ENCODE measurements at places on chromosomes 2 and 18.

DNA sequence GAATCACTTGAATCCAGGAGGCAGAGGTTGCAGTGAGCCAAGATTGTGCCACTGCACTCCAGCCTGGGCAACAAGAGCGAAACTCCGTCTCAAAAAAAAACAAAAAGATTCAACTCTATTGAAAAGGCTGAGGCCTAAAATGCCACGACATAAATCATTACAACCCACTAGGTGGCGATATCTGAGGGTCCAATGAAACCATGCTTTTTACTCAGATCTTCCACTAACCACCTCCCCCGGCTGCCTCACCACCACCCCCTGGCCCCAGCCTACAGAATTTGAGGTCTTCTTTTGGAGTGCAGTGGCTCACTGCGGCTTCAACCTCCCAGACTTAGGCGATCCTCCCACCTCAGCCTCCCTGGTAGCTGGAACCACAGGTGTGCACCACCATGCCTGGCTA lies 57.5 kb downstream of the AP1S3 start:
- DNase-seq, result no peak

- no peak for DNase-seq
Observed at GRCh38 chr2:12555012-12555645, 161.6 kb upstream of the TRIB2 start.

GRCh38 chr18:48889981-48890762 lies 60.6 kb downstream of the SMAD7 start:
- DNase-seq, result no peak

DNA sequence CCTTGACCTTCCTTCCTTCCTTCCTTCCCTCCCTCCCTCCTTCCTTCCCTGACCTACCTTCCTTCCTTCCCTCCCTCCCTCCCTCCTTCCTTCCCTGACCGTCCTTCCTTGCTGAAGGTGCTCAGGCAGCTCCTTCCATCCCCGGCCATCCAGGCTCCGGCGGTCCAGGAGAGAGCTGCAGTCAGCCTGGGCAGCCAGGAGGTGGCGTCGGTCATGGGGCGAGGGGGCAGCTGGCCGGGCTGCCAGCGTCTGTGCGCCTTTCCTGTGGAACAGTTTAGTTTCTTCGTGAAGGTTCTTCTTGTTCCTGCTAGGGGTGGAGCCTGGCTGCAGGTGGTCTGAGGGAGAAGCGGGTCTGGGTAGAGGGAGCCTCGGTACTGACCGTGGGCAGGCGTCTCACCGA lies 15.7 kb downstream of the GPR35 start:
- no peak for DNase-seq

DNA sequence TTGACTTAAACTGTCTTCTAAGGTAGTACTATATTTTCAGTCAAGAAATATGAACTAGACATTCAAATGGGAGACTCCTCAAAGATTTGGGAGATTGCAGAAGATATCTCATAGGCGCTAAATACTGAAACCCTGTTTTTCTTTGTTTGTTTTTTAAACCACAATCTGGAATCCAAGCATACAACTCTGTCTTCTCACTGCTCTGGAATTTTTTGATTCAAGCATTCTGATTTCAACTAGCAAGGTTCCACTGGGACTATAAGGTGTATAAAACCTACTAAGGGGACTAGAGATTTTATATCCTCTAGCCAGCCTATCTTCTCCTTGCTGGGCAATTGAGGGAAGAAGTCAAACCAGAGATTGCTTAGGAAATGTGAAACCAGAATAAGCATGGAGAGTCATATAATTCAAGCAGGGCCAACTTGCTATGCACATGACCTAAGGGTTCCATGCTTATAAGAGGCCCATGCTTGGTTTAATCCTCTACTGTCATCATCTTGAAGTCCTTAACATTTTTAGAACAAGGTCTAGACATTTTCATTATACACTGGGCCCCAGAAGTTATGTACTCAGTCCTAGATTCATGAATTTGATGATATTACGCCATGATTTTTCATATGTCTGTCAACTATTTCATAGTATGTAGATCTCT lies 405.5 kb downstream of the PARD3B start:
- no peak for DNase-seq

DNA sequence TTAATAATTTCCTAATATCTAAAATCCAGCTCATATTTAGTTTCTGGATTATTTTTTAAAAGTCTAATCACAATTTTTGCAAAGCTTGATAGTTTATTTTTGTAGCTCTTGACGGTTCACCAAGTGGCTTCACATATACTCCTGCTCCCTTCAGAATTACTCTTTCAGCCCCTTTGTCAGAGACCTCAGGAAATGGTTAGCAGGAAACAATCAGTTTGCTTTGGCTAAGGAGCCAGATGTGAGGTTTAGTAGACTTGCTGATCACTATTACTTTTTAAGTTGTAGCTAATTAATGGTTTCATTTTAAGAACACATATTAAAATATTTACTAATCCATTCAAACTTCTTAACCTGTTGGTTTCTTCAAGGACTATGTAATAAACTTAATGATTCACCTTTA lies 2.3 kb downstream of the RBBP8 start:
- DNase-seq, result no peak

DNA sequence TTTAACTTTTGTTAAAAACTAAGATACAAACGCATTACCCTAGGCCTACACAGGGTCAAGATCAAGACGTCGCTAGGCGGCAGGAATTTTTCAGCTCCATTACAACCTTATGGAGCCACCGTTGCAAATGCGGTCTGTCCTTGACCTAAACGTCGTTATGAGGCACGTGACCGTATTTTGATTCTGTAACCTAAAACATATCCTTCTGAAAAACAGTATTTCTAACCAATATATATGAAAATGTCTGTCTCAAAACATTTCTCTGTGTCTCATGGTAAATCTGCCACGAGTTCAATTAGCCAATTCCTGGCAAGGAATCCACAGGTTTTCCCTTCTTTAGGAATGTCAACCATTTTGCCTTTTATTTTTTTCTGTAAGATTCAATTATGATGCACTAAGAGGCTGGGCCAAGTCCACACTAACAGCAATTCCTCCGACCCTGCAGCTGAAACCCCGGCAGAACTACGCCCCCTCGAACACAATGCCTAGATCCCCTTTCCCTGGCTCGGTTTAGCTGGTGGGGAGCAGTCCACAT lies 1.7 kb downstream of the RTN4 start:
- no peak for DNase-seq

- DNase-seq, result no peak
Observed at GRCh38 chr2:96344011-96344410, 8.4 kb downstream of the NCAPH start.

DNA sequence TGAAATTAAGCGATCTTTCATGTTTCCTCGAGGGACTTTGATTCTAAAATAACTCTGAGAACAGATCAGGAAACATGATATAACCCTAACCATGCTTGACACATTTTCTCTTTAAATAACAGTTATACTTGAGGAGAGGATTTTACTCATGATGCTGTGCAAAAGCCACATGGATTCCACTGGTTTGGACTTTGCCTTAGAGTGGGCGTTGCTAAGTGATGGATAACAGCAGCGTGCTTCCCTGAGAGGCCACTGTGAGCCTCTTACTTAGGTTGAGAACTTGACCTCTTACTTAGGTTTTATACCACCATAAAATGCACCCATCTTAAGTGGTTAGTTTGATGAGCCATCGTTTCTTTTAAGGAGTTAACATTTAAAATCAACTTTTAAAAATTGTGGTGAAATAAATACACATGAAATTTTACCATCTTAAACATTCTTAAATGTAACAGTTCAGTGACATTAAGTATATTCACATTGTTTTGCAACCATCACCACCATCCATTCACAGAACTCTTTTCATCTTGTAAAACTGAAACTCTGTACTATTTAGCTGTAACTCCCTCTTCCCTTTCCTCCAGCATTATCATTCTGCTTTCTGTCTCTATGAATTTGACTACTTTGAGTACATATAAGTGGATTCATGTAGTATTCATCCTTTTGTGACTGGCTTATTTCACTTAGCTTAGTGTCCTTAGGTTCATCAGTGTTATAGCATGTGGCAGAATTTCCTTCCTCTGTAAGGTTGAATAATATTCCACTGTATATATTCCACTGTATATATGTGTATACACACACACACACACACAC lies 22.6 kb downstream of the ANXA4 start:
- no peak for DNase-seq

DNA sequence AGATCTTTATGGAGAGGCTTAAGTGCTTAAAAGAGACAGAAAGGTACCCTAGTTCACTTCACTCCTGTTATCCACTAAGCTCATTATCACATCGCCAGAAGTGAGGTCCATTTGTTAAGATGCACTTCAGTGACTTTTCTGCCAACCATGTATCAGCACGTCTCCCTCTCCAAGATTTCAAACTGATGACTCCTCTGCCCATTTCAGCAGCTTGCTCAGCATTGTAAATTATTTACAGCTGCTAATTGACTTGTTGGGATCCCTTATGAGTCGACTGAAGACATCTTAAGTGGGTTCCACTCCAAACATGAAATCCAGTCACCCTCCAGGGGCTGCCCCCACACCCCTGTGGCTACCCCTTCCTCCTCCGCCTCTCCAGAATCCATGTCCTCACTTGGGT lies 37.3 kb downstream of the DIPK1C start:
- DNase-seq, result no peak

DNA sequence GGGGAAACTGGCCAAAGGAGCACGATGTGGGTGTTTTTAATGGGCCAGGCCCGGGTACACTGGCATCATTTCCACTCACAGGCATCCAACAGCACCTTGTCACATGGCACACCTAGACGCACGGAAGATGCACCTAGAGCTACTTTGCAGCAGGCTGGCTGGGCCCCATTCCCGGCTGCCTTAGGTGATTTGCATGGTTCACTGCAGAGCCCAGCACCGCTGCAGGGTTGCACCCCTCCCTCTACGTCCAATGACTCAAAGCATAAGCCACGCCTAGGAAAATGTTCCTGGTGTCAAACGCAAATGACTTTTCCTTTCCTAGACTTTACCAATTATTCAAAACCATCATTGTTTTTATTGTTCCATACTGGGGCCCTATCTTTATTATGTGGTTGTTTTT lies 222.9 kb downstream of the EIPR1 start:
- no peak for DNase-seq

DNA sequence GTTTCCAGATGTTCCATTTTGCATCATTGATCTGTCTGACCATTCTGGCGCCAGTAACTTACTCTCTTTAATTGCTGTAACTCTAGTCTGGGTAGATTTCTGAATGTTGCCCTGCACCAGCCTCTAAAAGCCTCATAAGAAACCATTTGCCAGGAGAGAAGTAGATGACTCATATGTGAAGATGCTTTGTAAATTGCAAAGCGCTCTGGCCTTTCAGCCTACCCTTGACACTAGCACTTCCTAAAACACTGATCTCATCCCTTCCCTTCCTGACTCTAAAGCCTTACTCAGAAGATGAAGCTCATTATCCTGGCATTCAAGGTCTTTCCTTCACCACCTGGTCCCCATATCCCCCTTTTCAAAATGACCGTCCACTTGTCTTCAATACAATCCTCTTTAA lies 193.2 kb upstream of the MEX3C start:
- no peak for DNase-seq

DNA sequence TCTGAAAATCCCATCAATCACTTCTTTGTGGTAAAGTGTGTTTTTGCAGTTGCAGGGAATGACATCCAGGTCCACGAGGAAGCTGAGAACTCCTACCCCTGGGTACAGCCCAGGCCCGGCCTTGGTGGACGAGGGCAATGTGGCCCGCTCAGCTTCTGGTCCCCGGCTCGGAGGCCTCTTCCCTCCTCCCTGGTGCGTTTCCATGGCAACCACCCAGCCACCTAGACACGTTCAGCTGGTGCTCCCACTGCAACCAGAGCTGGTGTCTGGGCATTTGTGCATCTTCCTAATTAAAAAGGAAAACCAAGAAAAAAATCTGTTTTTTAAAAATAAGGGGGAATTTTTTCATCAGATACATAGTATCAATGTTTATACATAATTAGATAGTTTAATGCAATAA lies 603.6 kb upstream of the SALL3 start:
- DNase-seq, result no peak

- DNase-seq, result no peak
Observed at GRCh38 chr2:45983213-45983612, 314.0 kb upstream of the EPAS1 start.

DNA sequence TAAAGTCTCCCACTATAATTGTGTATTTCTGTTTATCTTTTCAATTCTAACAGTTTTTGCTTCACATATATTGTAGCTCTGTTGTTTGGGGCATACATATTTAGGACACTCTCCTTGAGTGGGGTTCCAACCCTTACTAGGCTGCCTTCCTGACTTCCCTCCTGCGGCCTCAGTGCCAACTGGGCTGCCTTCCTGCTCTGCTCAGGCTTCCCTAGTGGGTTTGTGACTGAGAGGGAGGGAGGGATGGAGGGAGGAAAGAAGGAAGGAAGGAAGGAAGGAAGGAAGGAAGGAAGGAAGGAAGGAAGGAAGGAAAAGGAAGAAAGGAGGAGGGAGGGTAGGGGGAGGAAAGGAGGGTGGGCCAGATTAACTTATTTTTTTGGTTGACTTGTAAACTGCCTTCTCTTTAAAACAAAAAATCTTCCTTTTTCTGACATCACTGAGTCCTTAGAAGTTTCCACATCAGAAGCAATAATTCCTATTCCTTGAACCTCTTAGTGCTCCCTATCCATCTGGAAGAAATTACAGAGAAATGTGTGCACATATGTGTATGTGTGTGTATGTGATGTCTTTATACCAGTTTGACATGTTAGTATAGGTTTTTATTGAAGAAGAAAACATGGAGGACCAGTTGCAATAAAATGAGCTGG lies 145.4 kb upstream of the PGAP1 start:
- no peak for DNase-seq

- DNase-seq, result no peak
Observed at GRCh38 chr18:3368193-3368592, 81.8 kb upstream of the TGIF1 start.

GRCh38 chr18:75057169-75057960 lies 151.6 kb downstream of the PTGR3 start:
- DNase-seq, result no peak

DNA sequence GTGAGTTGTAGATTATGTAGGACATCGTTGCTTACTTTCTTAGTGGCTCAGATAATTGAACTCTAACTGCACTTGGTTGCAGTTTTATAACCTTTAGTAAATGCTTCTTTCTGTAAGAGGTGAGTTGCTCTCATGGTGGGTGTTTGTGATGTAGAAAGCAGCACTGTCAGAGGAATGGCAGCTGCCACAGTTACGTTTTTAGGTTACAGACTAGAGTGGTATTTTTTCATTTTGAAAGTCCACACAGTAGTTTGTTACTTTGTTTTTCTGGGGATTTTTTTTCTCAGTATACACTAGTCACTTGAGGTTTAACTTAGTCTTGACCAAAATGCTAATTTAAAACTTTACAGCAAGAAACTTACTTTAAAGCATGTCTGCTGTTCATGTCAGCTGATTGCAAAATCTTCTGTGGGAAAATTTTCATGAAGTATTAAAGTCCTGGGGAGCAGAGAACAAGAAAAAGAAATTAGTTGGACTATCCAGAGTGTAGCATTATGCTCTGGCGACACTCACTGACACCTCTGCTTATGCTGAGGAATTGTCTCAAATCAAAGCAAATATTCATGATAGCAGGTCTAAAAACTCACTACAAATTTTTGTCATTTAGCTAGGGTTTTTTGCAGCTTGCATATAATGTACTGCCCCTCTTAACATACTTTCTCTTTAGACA lies 14.8 kb downstream of the AFTPH start:
- no peak for DNase-seq

GRCh38 chr2:29749041-29749440 lies 172.3 kb downstream of the ALK start:
- no peak for DNase-seq
